ENCODE measurements at places on chromosomes 6 and 20.

DNA sequence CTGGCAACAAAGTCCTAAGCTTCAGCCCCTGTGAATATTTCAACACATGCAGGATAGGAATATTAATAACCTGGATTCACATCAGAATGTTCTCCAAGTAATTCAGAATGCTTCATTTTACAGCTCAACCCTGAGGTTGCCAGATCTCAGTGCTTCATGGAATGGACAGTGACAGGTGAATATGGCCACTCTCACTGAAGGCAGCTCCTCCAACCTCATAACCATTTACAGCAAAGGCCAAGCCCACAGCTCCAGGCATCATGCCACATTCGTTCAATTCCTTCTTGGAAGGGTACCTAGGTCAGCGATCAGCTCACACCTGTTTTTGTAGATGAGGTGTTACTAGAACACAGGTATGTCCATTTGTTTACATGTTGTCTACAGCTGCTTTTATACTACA is 17.1 kb downstream of the CLIC5 start:
- DNase-seq, result no peak

DNA sequence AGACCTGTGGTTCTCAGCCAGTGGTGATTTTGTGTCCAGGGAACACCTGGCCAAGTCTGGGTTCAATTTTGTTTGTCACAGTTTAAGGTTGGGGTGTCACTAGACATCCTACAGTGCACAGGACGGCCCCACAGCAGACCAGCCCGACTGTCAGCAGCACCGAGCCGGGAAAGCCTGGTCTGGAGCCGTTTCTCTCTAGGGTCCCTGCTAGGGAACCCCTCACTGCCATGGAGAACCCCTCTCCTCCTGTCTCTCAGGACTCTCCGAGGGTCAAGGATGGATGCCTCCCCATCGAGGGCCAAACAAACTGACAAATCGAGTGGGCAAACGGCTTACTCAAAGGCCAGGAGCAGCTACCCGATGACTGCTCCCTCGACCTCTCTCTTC is 15.8 kb upstream of the STX16 start:
- DNase-seq, result no peak

- no peak for DNase-seq
These were observed 91.3 kb upstream of the DTNBP1 start for GRCh38 chr6:15754035-15754705.

DNA sequence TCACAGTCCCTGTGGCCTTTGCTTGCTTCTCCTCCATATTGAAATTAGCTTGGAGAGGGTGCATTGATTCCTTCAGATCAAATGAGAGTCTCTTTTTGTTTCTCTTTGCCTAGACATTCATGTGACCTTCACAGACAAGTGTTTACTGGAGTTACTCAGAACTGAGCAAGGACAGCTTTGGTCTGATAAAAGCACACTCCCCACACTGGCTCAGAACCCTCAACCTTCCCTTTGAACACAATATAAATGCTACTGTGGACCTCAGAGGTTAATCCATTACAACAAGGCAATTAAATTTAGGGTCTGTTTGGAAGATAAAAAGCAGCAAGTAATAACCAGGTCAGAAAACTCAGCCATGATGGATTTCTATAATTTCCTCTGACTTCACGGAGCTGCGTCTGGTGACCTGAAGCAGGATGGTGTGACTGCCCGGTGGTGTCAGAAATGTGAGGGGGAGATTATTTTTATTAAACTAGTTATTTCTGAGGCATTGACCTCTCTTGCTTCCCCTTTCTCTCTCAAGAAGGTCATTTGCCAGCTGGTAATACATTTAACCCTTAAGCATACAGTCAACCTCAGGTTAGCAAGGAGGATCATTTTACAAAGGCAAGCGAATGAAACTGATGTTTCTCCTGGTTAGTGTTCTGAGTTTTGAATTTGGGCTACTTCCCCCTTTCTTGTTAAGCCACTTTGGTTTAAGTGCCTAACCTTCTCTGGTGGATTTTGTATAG is 208.2 kb downstream of the CLIC5 start:
- no peak for DNase-seq

DNA sequence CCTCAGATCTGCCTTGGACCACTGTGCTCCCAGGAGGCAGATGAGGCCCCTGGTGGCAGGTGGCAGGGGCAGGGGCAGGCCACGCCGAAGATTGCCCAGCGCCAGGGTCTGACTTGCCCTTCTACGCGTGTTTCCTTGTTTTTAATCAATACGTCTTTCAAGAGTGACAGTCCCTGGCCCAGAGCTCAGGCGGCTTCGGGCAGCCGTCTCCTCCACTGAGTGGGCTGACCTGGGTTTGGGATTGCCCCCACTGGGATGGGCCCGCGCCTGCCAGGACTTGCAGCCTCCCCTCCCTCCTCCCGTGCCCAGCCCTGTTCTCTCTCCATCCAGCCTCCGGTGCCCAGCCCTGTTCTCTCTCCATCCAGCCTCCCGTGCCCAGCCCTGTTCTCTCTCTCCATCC is 21.2 kb downstream of the FRMD1 start:
- no peak for DNase-seq

- peak; percentile 44 for DNase-seq
These were observed 35.2 kb upstream of the MDFI start for GRCh38 chr6:41602864-41603608.

- no peak for DNase-seq
These were observed 36.3 kb upstream of the SULF2 start for GRCh38 chr20:47821481-47822100.

DNA sequence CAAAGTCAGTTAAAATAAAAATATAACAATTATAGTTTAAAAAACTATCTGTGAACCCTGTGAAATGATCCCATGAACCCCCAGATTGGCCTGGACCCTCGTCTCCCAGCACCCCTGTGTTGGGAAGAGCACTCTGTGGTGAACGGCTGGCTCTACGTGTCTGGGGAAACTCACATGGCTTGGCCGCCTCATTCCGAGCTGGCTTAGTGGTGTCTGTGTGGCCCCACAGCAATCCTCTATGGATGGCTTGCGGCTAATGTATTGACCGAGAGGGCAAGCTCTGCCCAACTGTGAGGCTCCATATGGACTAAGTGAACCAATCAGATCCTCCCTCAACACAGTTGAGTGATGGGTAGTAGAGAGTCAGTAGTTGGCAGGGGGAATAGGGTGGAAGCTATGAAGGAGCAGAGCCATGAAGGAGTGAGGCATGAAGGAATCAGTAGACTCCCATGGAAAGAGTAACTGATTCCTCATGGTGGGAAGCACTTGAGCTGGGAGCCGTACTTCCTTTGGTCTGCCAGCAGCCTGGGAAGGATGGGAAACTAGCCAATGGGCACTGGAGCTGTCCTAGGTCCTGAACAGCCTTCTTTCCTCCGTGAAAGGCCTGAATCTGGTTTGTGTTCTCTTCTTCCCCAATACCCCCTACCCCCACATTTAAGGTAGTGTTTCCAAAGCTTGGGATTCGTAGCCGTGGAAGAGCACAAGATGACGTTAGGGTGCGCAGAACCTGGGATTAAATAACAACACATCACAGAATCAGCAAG is 21.6 kb upstream of the ZNF831 start:
- DNase-seq, result no peak

DNA sequence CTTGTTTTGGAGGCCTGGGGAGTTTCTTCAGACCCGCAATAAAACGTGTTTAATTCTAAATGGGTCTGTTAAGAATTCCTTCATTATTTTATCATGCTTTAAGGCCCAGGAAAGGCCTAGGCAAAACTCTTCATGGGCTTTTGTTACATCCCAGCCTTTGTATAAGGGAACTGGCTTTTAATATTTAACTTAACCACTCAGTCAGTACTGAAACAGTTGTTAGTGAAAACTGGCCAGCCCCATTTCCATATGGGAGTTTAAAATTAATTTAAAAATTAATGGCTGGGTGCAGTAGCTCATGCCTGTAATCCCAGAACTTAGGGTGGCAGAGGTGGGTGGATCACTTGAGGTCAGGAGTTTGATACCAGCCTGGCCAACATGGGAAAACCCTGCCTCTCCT is 213.2 kb upstream of the FKBP1C start:
- DNase-seq, result no peak

DNA sequence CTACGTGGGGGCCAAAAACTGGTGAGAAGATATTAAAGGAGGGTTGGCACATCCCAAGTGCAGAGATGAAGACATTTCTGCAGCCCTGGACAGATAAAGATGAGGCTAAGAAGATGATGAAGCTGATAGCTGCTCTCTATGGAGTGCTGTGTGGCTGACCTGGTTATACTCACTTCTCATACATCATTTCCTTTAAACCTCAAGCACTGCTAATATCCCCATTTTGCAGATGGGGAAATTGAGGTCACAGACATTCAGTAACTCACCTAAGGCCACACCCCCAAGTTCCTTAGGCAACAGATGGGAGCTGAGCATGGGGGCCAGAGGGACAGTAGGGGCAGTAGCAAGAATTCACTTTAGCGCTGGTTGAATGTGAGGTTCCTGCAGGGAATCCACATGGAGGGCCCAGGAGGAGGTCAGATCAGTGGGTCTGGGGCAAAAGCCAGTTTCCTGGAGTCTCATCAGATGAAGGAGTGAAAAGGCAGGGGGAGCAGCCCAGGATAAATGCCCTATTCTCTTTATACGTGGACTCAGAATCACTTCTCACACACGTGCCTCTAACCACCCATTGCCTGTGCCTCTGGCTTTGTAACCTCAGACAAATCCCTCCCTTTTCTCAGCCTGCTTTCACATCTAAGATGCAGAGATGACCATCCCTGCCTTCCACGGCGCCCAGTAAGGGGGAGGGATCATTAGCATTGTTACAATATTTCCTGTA is 125.8 kb downstream of the NFATC2 start:
- DNase-seq, result no peak
